A549 treated with AZD2906 at 1 μM for 4 hours (cell line): ENCODE measurements at places on chromosomes 5 and 9. TPM values are rescaled to one million over a fixed set of nuclear protein-coding genes. Genes with fewer than 3 reads are reported as not detected.

Gene GNAQ
- total RNA-seq = 13.0 to 16.2 TPM (median 15.4 TPM) in 5 replicates

Gene SCGB3A1
- not detected in 5 replicates for total RNA-seq

Gene FOXD4L6
- 0.06 to 0.09 TPM in 2 of 5 replicates, not detected in the others for total RNA-seq

Gene PCDHB6
- 0.84 to 1.1 TPM (median 0.90 TPM) in 5 replicates for total RNA-seq

Gene NR5A1
- total RNA-seq = 0.07 to 0.20 TPM (median 0.17 TPM) in 5 replicates

Gene ACSL6
- total RNA-seq = 0.06 to 0.28 TPM (median 0.08 TPM) in 5 replicates
